NCI-H748 treated with DMSO at 0.1 percent for 48 hours (cell line): ENCODE measurements at places on chromosomes 1 and 21.

GRCh38 chr1:156063997-156064285, 3.0 kb downstream of the RAB25 start:
- DNase-seq, result no peak

DNA sequence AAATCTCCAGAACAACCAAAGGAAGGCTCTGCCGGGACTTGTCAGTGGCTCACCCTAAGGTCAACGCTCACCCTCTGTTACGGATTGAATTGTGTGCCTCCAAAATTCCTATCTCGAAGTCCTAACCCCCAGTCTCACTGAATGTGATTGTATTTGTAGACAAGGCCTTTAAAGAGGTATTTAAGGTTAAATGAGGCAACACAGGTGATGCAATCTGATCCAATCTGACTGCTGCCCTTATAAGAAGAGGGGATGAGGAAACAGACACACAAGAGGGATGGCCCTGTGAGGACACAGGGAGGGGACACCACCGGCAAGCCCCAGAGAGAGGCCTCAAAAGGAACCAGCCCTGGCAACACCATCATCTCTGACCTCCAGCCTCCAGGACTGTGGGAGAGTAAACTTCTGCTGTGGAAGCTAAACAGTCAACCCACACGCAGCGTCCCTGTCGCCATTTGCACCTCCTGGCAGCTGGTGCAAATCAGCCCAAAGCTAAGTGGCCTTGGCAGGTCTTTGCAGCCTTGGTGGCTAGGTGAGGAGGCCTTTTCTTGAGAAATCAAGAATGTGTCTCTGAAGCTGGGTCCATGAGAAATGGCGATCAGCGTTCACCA, 24.2 kb downstream of the UBASH3A start:
- DNase-seq, result no peak

GRCh38 chr1:38030596-38031512, 15.7 kb downstream of the POU3F1 start:
- DNase-seq, result no peak

DNA sequence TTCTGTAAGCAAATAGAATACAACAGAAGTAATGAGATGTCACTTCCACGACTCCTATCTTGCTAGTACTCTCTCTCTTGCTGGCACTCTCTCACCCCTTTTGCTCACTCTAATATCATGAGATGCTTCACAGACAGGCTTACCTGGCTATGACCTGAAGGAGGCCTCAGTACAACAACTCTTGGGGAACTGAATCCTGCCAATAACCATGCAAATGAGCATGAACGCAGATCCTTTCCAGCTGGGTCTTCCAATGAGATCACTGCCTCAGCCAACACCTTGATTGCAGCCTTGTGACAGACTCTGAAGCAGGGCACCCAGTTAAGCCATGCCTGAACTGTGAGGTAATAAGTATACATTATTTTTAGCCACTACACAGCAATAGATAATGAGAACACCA, 53.1 kb upstream of the ADAR start:
- DNase-seq, result no peak

GRCh38 chr21:35172231-35172630, 123.1 kb upstream of the RUNX1 start:
- DNase-seq, result no peak

- peak; percentile 31 for DNase-seq
These were observed 30.3 kb upstream of the PLA2G2C start for GRCh38 chr1:20216574-20216973.

GRCh38 chr1:20348326-20348915, 57.7 kb downstream of the VWA5B1 start:
- no peak for DNase-seq

DNA sequence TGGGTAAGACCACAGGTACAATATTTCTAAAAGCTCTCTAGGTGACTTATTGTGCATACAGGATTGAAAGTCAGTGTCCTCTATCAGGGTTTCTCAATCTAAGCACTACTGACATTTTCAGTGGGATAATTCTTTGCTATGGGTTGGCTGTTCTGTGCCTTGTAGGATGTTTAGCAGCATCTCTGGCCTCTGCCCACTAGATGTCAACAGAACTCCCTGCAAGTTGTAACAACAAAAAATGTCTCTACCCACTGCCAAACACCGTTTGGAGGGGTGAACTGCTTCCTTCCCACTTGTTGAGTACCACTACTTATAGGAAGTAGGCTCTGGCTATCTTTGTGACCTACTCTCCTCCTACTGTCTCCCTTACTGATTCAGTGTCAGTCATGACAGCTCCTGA, 90.1 kb upstream of the ZRANB2 start:
- no peak for DNase-seq

- DNase-seq, result peak; percentile 31
These were observed 28.4 kb downstream of the ACP6 start for GRCh38 chr1:147641695-147642592.

DNA sequence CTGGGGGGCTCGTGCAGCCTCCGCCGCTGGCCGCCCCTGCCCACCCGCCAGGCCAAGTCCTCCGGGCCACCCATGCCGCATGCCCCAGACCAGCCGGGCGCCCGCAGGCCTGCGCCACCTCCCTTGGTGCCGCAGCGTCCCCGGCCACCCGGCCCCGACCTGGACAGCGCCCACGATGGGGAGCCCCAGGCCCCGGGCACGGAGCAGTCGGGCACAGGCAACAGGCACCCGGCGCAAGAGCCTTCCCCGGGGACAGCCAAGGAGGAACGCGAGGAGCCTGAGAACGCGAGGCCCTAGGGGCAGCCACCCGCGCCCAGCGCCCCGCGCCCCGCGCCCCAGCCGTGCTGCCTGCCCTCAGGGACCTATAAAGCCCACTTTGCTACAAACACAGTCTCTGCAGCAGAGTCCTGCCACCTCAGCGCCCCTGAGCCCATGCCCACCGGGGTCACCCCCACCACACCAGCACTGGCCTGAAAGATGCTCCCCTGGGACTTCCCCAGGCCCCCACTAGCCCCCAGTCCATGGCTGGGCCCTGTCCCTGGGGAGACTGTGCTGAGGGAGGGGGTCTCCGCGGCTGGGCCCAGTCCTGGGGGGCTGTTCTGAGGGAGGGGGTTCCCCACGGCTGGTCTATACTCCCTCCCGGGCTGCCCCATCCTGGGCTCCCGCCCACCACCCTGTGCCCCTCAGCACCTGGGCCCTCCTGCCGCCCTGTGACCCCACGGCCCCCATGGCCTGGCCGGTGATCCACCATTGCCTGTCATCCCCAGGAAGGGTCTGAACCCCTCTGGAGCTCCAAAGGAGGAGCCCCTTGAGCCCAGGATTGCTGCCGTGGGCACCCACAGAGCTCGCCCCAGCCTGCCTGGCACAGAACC, 8.6 kb downstream of the TNFRSF18 start:
- DNase-seq, result no peak

GRCh38 chr1:189357317-189357716, 1120.3 kb downstream of the BRINP3 start:
- DNase-seq, result no peak

GRCh38 chr1:101526813-101527212, 290.0 kb downstream of the S1PR1 start:
- peak; percentile 53 for DNase-seq

DNA sequence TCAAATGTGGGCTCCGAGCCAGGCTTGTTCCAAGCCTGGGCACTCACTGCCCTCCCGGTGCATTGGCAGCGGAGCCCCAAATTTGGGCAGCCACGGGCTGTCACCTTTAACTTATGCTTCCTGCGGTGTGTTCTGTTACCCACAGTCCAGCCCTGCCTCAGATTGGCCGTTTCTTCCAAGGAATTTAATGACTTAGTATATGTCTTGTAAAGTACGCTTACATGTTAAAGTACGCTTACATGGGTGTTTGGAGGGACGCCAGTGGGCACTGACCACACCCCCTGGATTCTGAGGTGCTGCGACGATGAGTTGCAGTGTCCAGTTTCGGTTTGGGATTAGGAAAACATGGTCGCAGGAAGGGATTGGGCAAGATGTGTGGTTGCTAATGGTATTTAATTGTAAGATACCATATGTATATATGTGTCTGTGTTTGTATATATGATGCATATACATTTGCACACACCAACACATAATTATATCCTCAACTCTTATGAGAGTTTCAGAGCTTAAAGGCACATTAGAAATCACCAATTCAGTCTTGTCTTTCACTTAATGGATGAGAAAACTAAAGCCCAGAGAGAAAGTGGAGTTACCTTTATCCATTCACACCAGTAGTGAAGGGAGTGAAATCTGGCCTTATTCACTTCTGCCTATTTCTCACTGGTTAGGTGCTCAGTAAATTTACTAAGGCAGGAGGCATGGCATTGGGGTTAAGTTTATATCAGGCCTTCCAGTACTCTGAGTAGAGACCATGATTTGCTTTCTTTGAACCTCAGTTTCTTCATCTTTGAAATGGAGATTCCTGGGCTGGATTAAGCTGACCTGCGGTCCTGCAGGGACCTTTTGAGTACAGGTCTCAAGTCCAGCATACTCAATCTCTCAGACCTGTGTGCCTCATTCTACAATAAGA, 1.0 kb downstream of the SMYD2 start:
- DNase-seq, result peak; percentile 18

DNA sequence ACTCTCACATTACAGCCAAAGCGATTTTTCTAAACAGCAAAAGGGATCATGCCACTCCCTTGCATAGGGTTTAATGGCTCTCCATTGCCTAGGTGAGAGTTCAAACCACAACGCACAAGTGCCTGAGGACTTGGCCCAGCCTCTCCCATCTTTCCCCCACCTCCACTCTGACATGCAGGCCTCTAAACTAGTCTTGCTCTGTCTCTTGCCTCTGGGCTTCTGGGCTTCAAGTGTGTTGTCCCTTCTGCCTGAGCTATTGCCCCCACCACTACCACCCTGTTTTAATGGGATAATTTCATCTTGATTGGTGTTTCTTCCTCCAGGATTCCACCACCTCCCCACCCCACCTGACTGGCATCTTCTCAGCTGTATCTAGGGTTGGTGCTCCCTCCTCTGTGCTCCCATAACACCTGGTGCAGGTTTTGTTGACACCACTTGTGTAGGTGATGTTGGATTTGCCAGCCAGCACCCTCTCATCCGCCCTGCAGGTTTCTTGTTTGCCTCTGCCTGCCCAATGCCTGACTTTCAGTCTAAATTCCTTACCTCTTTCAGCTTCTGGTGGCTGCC, 2.7 kb upstream of the ZBTB21 start:
- no peak for DNase-seq

DNA sequence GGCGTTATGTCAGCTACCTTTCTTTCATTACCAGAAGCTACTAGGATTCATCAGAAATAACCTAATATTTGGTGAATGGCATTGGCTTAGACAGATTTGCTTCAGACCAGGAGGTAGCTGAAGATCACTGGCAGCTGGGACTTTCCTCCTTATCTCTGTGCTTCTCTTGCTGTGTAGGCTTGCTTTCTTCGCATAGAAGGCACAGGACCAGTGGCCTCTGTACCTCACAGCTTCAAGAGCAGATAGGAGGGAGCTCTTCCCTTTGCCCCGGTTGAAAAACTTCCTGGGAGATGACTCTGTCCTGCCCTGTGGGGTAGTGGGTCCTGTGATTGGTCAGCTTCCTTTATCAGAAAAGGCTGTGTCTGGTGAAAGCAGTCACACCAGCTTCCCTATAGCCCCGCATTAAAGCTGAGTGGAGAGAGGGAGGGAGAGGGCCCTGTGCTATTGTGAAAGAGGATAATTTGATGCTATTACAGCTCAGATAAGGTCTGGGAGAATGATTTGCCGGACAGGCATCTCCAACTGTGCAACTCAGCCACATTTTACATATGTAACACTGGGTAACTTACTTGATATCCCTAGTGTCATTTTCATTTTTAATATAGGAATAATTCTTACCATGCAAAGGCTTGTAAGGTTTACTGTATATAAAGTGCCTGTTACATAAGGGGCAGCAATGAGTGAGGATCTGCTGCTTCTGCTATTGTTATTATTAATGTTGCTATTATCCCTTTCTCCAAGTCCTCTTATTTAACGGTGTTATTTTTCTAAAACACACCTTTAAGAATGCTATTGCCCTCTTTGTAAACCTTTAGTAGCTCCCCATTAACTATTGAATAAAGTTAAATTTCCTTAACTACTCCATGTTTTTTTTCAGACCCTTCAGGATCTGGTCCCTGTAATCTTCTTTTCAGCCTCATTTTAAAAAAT, 31.6 kb downstream of the OSBPL9 start:
- DNase-seq, result peak; percentile 3

DNA sequence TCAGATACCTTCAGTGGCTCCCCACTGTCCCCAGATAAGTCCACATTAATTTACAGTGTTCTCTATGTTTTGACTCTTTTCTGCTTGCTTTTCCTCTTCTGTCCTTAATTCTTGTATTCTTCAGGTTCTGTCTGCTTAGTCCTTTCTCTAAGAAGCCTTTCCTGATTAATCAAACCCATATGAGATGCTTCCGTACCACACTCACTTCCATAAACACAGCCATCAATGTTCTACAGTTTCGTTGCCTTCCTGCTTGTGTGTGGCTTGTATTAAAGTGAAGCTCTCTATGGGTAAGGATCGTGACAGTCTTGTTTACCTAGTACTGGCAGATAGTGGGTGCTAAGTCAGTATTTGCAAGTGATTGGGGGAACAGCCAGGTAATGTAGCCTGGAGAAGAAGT, 75.9 kb downstream of the PRDM2 start:
- no peak for DNase-seq

DNA sequence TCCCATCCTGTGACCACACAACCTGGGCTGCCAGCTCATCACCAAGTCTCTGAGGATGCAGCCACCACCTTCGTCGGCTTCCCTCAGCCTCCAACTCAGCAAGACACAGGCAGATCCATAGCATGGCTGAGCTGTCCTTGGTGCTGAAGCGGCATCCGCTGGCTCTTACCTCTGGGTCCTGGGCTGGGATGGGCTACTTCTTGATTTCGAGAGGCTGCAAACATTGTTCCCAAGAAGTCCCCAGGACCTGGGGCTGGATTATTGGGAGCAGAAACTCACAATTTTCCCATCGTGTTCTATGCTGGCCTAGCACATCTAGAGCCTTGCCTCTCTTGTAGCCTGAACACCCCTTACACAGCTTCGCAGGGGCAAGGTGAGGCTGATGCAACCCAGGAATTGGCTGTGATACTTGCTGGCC, 24.9 kb upstream of the C1QA start:
- DNase-seq, result no peak

DNA sequence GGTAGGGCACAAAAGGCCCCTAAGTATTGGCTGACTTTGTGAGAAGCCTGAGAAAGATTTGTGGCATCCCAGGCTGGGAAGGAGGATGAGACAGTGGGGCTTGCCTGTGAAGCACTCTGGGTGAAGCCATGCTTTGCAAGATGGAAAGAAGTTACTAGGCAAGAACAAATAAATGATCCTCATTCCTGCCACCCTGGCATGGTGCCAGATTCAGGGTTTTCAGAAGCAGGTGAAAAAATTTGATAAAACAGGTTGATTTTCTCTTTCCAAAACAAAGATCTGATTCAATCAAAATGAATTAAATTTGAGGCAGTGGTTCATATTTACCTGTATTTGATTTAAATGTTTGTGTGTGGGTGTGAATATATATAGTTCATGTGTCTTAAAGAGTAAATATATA, 386.9 kb upstream of the PROX1 start:
- DNase-seq, result no peak

DNA sequence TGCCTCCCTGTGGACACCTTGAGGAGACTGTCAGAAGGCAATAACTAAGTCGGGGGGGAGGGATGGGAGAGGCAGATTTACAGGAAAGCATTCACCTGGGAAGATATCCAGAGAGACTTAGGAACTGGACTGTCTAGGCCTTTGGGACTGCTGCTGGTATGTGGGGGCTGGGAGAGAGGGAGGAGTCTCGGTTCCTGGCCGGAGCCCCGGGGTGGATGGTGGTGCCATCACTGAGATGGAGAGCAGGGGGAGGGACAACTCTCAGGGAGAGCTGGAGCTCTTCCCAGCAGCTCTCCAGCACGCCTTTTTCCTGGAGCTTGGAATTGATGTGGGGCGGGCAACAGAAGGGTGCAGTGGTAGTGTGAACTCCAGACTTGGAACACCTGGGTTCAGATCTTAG, 22.1 kb downstream of the PTPRF start:
- DNase-seq, result no peak

GRCh38 chr1:54768093-54768492, 3.8 kb upstream of the PARS2 start:
- DNase-seq, result no peak
